Stimulated activated CD8-positive, alpha-beta memory T cell treated with anti-CD3 and anti-CD28 coated beads, Interleukin-4, amount 100 ng/mL, for 4 hours (primary cell): ENCODE measurements at places on chromosomes 12 and 14.

DNA sequence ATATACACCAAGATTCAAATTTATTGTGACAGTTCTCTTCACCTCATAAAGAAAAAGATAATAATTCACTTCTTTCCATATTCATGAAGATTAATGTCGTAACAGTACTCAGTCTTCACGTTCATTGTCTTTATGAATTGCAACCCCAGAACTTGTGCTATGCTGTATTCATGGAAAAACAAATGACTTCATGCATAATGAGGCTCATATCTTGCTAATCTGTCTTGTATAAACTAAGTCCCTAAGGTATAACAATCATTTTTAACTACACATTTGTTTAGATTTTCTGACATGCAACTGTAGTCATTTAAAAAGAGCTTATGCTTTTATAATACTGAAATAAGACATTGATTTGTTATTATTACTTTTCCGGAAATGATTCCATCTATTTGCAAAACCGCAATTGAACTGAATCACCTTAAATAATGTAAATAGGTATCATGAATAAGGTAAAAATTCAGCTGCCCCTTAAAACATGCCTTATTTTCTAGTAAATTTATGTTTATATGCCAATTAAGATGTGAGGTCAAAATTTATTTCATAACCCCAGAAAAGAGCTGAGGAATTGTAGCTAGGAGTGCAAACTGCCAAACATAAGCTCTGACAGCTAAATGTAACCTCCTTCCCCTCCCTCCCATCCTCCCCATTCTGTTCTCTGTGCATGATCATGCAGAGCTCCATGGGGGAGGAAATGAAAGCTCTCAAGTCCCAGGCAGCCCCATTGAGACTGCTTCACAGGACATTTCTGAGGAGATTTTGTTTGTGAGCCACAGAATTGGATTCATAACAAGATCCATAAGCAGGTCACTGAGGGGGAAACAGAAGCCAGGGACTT lies 301.6 kb downstream of the ATP23 start:
- DNase-seq = no peak

DNA sequence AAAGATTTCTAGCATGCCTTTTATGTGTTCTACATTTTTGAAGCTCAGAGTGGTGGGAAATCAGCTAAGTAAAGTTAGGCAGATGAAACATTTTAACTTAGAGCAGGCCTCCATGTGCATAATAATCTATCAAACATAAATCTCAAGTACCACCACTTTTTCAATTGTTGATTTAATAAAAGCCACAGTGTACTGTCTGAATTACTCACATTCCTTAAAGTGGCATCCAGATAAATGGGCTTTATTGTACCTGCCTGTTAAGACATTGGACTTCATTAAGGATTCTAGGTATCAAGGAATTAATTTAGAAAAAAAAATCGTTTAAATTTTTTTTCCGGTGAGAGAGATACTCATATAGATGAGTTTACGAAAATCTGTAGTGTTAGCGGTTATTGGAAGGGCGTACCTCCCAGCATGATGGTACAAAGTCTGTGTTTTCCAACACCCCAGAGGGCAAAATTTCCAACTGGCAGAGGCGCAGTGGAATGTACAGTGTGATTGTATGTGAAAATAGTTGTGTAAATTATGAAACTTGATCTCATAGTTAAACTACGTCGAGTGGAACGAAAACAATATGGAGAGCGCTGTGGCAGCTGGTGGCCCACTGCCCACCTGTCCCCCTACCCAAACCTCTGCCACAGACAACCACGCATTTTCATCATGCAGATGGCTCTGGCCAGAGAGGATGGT lies 25.0 kb downstream of the ELK3 start:
- DNase-seq = no peak

DNA sequence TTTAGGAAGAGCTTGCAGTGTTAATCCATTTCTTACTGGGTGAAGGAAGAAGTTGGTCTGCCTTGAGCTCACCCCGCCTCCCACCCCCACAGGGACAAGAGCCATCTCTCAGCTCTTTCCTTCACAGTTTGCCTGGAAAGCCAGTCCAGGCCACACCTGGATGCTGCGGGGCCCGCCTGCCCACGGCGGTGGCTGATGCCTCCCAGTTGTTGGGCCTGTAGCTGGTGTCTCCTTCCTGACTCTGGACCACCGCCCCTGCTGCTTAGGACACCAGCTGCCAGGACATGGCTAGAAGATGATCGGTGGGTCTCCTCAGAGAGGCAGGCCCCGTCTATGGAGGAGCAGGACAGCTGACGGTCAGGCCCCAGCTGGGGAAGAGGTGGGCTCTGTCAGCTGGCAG lies 92.9 kb downstream of the TESC start:
- no peak for DNase-seq

DNA sequence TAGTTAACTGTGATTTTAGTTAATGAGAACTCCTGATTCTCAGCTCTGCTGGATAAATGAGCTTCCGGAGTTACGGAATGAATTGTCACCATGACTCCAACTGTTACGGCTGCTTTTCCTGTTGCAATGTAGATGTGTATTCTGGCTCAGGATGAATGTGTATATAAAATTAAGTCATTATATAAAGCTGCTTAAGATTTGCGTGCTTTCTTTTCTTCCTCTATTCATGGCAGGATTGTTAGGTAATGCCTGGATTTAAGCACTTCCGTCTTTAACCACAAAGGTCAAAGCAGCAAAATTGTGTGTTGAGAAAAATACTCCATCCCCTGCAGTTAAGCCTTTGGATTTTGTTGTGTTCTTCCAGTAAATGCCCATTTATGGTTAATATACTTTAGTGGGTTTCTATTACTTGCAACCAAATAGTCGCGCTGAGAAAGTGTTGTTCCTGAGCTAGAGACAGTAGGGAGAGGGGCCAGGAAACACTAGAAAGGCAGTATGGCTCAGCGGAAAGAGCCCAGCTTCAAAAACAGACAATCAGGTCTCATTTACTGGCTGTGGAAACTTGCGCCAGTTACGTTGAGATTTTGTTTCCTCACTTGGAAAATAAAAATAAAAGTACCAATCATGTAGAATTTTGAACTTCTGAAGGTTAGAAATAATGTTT lies 9.4 kb upstream of the CCDC175 start:
- DNase-seq = no peak

- no peak for DNase-seq
Observed at GRCh38 chr12:18421867-18422266, 160.5 kb downstream of the PIK3C2G start.

GRCh38 chr14:75223664-75224154 lies 47.3 kb upstream of the TMED10 start:
- no peak for DNase-seq

GRCh38 chr12:90327793-90328743 lies 619.4 kb upstream of the ATP2B1 start:
- DNase-seq = no peak

DNA sequence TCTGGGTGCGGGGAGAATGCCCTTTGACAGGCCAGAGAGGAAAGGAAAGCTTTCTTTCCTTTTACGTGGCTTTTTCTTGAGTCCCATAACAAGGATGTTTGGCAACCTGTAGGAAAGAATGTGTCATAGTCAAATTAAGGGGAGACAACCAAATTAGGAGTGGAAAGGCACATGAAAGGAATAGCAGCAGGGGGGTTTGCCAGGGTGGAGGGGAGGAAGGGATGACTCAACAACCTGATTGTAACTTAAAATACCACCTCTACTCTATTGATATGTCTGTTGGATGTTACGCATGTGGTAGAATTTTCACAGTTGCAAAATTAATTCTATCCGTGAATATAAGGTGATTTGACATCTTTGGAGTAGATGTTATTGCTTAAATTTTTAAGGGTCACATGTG lies 28.5 kb upstream of the MYBPC1 start:
- no peak for DNase-seq

- DNase-seq = no peak
Observed at GRCh38 chr12:107180272-107180671, 86.9 kb upstream of the CRY1 start.

DNA sequence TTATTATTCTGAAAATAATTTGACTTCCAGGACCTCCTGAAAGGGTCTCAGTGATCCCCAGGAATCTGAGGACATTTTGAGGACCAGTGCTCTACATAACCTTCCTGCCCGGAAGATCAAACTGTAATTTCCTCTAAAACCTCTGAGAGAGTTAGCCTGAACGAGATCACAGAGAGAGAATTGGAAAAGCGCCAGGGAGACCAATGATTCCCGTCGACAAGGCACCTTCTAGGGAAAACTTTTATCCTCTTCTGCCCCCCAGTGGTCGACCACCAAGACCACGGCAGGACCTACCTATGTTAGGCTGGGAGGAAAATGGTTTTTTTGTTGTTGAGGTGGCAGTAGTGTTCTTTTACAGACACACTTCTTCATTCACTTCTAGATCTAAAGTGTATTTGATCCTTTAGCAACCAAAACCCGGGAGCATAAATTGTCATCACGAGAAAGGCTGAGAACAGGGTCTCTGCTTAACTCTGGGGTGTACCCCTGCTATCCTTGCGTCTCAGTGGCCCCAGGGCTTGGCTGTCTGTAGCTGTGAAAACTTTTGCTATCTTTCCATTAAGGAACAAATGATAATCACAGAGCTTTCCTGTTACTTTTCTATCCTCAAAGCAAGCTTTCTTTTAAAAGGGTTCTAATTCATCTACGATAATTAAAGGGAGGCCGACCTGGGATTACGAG lies 62.9 kb upstream of the NID2 start:
- no peak for DNase-seq

DNA sequence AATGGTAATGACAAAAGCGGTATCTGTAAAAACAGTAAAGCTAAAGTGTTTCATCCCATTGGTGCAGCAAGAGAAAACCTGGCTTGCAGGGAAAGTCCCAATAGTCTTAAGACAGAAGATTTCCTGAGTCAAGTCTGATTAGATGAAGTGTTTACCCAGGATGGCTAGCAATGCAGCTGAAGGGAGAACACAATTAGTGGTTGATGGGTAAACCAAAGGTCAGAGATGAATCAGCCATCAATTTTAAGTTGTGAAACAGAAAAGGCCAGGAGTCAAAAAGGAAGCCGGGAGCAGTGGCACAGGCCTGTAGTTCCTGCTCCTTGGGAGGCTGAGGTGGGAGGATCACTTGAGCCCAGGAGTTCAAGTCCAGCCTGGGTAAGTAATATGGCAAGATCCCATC lies 52.6 kb downstream of the SEC23A start:
- no peak for DNase-seq

DNA sequence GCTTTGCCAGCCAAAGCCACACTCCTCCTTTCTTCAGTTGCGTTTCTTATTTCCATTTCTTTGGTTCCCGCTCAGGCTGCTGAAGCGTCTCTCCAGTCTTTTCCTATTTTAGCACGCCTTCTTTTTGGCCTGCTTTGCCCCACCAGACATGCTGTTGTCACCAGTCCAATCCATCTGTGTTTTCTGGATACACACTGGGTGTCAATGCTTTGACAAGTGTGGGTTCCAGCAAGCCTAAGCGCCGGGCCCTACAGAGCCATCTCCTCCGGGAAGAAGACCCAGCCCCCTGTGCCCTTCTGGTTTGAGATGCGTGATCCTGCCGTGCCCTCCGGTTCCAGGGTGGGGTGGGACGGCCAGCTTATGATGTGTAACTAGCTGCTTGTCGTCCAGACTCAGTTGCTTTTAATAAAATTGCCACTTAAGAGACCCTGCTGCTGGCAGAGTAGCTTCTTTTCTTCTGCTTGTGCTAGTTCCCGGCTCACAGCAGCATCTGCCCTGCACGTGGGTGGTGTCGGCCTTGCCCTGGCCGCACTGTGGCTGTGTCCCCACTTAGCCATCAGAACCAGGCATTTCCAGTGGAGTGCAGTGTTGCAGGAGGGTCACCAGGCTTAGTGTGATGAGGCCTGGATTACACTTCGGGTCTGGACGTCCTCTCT lies 29.7 kb downstream of the EML1 start:
- no peak for DNase-seq

- DNase-seq = no peak
Observed at GRCh38 chr14:28779456-28779855, 12.9 kb downstream of the FOXG1 start.

GRCh38 chr12:32353540-32353939 lies 45.8 kb upstream of the FGD4 start:
- DNase-seq = no peak

- DNase-seq = no peak
Observed at GRCh38 chr12:56431850-56432249, 17.4 kb downstream of the TIMELESS start.

- no peak for DNase-seq
Observed at GRCh38 chr12:70052931-70053497, 190.2 kb upstream of the CNOT2 start.

DNA sequence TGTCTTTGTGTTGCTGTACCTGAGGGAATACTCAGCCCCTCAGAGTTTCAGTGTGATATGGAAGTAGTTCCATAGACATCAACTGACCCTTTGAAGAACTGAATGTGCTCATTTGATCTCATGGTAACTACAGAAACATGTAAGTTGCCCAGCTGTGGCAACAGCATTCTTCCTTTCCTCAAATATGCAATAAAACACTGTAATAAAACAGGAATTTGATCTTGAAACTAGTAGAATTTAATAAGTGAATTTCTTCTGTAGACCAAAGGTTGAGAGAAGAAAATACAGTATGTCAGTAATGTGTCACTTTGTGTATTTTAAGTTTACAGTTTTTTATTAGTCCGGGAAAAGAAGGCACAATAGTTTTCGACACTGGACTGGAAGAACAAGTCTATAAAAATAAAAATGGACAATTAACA lies 31.9 kb downstream of the KCTD10 start:
- no peak for DNase-seq

DNA sequence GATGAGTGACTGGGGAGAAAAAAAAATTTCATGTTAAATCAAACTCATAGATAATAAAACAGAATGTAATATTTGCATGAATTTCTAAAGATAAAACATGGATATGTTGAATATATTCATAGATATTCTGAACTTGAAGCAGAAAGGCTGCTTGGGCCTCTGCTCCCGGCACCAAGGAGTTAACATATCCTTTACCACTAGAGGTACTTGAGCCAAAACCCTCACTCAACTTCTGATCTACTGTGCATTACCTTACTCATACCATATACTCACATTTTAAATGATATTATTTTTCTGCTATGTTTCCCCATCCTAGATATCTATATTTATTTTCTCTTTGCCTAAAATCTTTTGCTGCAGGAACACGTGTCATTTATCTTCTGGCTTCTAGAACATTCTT lies 14.9 kb downstream of the AREL1 start:
- no peak for DNase-seq

- DNase-seq = no peak
Observed at GRCh38 chr14:89486505-89486904, 69.5 kb upstream of the FOXN3 start.

DNA sequence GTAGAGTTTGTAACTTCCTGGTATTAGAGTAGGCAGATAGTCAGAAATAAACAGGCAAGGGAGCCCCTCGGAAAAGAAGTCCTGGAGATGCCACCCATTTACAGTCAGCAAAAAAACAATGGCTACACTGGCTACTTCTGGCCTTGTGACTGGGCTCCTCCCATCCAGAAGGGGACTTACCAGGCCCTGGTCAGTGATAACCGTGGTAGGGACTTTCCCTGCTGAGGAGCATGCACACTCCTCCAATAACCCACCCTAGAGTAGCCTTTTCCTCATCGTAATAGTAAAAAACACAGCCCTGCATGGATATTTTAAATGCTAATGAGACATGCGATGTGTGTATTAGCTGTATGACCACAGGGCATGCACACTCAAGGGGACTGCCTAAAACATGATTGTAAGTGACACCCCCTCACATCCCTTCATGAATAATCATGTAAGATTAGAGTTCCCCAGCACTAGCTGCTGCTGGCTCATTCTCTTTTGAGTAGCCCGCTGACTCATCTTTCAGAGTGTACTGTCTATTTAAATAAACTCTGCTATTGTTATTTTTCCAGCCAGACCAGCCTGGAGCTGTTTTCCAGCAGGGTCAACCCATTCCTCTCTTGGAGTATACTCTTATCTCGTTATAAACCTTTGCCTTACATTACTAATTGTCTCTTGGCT lies 413.8 kb upstream of the TMTC1 start:
- no peak for DNase-seq
